Activated T-cell treated with anti-CD3 and anti-CD28 coated beads for 4 hours (primary cell): ENCODE measurements at places on chromosomes 2 and 18.

DNA sequence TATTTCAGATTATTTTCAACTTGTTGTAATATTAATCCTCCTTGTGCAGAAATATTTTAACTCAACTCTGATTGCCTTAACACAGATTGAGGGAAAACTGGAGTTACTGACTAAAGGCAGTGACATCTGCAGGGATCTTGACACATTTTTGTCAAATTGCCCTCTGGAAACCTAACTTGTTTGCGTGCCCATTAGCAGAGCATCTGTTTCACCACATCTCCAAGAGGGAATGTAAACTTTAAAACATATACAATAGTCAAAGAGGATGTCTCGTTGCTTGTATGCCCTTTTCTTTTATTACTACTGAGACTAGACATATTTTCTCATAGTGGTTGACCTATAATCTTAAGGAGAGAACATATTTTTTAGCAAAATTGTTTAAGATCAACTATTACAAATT, 14.2 kb downstream of the INPP1 start:
- DNase-seq: no peak

GRCh38 chr2:210536973-210537650, 19.3 kb upstream of the CPS1 start:
- DNase-seq: no peak

GRCh38 chr18:58255701-58256311, 211.8 kb downstream of the NEDD4L start:
- no peak for DNase-seq

DNA sequence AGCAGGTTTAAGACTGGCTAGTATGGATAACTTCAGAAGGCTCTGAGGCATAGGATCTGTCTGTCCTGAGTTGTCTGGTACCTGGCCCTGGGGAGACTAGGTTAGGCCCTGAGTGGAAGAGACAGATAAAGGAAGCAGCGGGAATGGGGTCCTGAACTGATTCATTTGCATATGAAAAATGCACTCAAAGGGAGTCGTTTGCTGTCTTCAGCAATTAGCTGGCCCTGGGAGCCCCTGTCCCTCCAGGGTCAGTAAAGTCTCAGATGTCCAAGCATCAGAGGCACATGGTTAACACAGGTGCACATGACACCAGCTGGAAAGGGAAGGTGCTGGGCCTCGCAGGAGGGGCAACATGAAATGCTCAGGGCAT, 172.4 kb downstream of the ACOXL start:
- no peak for DNase-seq

- DNase-seq: no peak
These were observed 17.3 kb downstream of the BCL2 start for GRCh38 chr18:63302220-63302619.

DNA sequence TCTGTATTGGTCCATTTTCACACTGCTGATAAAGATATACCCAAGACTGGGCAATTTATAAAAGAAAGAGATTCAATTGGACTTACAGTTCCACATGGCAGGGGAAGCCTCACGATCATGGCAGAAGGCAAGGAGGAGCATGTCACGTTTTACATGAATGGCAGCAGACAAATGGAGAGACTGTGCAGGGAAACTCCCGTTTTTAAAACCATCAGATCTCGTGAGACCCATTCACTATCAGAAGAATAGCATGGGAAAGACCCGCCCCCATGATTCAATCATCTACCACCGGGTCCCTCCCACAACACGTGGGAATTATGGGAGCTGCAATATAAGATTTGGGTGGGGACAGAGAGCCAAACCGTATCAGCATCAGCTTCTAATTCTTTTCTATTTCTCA, 217.0 kb downstream of the ANAPC1 start:
- DNase-seq: no peak

- DNase-seq: no peak
These were observed 118.7 kb upstream of the NRP2 start for GRCh38 chr2:205563646-205564045.

GRCh38 chr2:99404797-99405669, 67.8 kb downstream of the EIF5B start:
- no peak for DNase-seq

GRCh38 chr2:61356261-61356957, 114.5 kb downstream of the USP34 start:
- DNase-seq: no peak

DNA sequence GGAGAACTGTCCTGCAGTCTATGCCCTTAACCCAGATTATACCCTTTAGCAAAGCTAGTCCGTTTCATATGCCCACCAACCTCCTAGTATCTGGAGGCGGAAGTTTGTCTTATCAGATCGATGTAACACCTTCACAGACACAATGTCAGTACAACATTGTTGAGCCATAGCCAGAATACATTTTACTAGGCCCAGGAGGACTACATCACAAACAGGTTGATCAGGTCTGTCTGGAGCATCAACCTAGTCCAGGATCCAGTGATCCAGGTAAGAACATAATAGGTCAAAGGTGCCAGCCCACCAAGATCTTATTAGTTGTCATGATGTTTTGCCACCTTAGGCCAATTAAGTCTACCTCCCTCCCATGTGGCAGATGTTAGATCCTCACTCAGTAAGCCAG, 2.0 kb upstream of the TPRKB start:
- DNase-seq: no peak

GRCh38 chr2:160252278-160252887, 52.3 kb upstream of the ITGB6 start:
- no peak for DNase-seq

DNA sequence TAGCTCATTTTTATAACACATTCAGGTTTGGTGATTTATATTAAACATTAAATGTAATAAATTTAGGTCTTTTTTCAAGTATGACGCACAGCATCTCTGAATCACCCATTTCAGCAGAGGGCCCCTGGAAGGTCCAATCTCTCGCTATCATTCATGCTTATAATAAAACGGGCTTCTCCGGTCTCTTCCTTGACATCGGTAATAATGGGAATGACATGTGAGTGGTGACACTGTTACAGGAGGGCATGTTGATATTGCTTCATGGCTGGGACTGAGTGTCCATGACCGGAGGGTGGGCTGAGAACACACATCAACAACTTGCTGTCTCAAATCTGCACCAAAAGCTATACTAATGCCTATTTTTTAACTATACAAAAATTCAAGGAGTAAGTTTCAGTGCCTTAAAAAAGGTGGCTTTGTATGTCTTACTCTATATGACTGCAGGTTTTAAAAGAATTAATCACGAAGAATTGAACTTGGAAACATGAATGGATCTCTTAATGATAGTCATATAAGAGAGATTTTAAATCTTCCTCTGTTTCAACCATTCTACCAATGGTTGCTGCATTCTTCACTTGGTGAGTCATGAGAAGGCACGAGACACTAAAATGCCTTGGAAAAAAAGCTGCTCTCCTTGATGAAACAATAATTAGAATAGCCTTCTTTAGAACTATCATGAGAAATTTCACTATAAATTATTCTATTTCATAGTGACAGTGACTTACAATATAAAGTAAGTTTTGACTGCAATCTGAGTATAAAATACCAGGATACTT, 101.9 kb upstream of the NRP2 start:
- no peak for DNase-seq

GRCh38 chr18:79007440-79007839, 27.8 kb downstream of the SALL3 start:
- no peak for DNase-seq
